Cerebellar cortex (tissue), 1 donor: ENCODE measurements at places on chromosomes 6 and 20.

DNA sequence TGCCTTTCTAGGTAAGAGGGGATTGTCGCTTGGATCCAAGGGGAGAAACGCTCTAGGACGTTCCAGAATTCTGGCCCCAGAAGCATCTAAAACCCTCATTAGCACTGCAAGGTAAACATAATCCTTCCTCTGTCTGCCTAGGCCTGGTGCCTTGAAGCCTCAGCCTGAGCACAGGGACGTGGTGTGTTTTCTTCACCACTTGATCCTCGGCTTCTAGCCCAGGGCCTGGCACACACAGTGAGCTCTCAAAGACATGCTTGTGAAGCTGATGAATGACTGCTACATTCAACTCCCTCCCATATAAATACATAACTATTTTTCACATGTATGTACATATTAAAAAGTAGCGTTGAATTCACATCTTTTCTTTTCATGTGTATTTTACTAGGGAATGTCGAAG, 100.3 kb downstream of the ISM1 start:
- DNase-seq, result no peak

GRCh38 chr20:31415653-31416052, 9.6 kb upstream of the DEFB121 start:
- no peak for DNase-seq

DNA sequence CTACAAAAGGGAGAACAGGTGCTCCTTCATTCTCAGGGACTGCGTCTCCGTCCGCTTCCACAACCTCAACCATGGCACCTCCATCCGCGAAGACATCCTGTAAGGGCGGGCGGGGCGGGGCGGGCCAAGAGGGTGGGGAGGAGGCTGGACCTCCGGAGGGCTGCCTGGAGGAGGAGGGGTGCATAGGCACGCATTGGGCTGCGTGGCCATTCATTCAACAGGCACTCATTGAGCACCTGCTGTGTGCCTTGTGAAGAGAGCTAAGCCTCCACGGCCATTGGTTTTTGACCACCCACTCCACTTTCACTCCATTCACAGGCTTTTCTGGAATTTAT, 435 bp downstream of the ZSWIM3 start:
- no peak for DNase-seq

- no peak for DNase-seq
Observed at GRCh38 chr6:44113414-44113813, 13.8 kb downstream of the MRPL14 start.

- DNase-seq, result no peak
Observed at GRCh38 chr20:41232973-41233926, 84.3 kb downstream of the ZHX3 start.

DNA sequence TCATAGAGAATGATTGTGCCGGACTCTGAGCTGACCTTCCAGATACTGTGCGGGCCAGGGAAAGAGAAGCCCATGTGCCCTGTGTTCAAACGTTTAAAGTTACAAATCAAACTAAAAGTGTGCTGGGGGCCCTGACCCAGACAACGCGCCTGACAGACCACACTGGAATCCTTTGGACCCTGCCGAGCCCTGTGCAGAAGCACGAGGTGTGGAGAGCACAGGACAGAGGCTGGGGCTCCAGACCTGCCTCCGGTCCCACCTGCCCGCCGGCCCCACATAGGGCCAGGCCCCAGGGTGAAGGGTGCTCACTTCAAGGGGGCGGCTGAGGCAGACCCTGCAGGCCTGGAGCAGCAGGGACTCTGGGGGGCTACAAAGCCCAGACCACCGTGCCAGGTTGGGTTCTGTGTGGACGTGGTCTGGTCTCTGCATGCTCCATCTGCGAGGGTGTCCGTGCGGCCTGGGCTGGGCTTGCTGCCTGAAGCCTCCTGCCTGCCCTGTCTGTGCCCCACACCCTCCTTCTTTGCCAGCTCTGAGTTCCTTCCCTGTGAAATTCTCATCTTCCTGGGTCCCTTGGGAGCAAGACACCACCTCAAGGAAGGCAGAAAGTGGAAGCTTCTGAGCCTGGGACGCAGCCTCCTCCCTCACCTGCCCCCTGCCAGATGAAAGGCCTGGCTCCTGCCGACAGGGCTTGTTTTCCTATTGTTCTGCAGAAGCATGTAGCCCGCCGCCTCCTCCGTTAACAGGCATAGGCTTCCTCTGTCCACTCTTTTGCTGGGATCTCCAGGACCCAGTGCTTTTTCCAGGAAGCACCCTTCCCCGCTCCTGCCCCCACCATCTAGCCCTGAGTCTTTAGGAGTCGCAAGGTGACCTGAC, 186.2 kb downstream of the ERMARD start:
- no peak for DNase-seq

- DNase-seq, result no peak
Observed at GRCh38 chr20:881051-881782, 34.9 kb downstream of the ANGPT4 start.

GRCh38 chr6:111663692-111664564, 58.2 kb upstream of the TRAF3IP2 start:
- peak; percentile 74 for DNase-seq

DNA sequence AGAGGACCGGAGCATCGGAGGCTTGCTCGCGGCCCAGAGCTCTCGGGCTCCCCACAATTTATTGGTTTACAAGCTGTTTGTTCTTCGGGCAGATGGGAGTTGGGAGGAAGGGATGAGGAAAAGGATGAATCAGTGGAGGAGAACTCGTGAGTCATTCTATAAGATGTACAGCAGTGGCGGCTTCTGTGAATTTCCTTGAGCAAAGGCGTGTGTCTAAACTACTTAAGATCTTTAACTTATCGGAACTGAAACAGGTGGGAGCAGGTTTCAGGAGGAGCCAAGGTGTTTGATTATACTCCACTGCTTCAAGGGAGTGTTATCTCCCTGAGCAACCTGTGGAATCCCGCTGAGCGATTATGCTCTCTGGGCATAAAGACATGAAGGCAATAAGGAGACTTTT, 50.5 kb upstream of the IBTK start:
- no peak for DNase-seq

DNA sequence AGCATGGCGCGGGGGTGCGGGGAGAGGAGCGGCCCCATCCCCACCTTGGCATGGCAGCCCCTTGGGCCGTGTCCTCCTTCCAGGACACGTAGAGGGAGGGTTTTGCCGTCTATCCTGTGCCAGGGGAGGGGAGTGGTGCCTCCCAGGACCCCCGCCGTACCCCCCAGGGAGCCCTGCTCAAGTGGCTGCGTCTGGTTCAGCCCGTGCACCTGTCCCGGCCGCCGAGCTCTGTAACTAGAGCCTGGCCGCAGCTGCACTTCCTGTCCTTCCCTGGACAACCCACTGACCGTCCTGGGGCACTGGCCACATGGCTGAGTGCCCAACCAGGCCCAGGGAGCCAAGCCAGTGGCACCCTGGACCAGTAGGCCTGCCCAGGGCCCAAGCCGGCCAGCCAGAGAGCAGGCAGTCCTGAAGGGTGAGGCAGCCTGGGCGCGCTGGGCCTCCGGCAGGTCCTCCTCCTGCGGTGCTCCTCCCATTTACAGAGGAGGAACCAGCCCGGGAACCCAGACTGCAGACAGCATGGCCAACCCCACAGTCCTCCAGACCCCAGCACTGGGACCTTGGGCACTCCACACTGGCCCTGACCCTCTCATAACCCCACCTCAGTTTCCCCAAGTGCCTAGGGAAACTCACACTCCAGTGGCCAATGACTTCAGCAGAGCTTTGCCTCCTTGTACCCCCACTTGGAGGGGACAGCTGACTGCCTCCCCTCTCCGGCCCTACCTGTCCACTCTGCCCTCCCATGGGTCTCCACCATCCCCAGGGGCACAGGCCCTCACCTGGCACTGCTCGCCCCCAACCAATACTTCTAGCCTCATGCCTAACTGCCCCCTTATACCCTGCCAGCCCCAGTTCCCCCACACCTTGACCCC, 8.7 kb downstream of the LAMA5 start:
- DNase-seq, result no peak

DNA sequence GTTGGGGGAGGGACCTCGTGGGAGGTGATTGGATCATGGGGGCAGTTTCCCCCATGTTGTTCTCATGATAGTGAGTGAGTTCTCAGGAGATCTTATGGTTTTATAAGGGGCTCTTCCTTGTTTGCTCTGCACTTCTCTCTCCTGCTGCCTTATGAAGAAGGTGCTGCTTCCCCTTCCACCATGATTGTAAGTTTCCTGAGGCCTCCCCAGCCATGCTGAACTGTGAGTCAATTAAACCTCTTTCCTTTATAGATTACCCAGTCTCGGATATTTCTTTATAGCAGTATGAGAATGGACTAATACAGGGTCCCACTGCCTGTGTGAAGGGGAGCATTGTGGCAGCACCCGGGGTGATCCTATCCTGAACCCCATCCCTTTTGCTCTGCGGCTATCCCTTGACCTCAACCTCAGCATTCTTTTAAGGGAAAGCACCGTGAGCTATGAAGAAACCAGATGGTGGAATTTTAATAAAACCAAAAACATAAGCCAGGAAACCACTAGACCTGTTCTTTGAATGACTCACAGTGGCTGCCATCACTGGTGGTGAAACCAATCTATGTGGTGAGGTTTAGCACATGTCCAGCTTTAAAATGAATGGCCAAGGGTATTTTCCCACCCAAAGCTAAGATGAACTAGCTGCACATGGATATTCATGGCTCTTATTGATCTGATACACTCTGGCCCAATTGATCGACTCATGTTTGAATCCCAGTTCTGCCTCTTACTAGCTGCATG, 62.2 kb downstream of the ZDHHC14 start:
- DNase-seq, result no peak

DNA sequence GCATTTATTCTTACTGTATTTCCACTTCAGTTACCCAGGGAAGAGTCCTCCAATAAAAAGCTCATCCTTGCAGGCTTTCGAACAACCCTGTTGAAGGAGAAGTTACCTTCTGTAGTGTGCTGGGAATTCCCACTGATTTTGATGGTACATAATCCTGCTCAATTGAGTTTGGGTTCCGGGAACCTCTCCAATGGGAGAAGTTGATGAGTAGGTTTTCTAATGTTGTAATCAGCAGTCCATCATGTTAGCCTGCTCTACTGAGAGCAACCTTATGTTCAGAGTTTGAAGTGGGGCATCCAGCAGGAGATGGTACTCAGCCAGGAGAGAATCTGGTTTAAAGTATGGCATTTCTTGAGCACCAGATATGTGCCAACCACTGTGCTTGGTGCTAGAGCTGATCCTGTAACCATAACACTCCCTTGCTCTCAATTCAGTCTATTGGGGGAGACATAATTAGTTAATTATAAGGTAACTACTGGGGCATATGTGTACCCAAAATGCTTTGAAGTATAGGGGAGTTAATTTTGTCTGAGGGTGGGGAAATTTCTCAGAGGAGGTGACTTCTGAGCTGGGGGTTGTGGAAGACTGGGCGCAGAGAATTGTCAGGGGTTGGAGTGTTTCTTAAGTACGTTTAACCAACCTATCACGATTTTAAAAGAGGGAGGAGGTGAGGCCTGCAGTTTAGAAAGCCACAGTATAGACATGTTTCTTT, 2.1 kb downstream of the TOP1 start:
- no peak for DNase-seq

DNA sequence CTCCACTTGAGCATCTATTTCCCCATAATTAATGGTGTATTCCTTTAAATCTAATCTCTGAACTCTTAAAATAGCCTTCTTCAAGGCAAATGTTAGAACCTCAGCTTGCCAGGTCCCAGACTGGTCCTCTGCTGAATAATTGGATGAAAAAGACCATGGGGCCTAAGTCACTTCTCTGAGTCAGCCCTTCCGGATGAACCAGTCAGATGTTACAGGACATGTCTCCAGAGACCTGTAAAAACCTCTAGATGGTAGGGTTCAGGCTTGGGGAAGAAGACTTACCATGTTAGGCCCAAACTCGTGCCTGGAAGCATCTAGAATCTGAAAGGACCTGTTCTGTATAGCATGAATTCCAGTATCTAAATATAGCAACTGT, 97.3 kb downstream of the CDKAL1 start:
- DNase-seq, result no peak

- no peak for DNase-seq
Observed at GRCh38 chr6:71420095-71420692, 131.6 kb downstream of the OGFRL1 start.

GRCh38 chr6:44034391-44034861, 92.8 kb downstream of the MRPL14 start:
- no peak for DNase-seq

- peak; percentile 78 for DNase-seq
Observed at GRCh38 chr6:69279805-69280204, 517.0 kb downstream of the LMBRD1 start.

GRCh38 chr6:135323202-135323668, 142.1 kb downstream of the MYB start:
- no peak for DNase-seq

GRCh38 chr6:29887330-29887818, 55.0 kb upstream of the HLA-A start:
- peak; percentile 33 for DNase-seq

GRCh38 chr6:290111-290922, 2.0 kb upstream of the DUSP22 start:
- DNase-seq, result no peak

DNA sequence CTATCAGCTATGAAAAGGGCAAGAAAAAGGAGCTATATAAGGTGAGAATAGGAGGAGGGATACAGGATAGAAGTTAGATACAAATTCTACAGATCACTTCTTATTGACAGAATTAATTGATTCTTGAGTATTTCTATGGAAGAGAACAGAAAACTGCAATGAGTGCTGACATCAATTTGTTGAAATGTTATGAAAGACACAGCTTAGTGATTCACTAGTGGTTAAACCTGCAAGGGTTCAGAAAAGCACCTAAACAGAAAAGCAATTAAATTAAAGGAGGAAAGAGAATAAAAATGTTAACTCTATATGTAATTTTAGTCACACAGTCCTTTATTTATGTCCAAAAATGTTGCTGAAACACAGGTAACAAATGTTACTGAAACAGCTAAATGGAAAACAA, 254.4 kb upstream of the RUNX2 start:
- DNase-seq, result no peak

- no peak for DNase-seq
Observed at GRCh38 chr6:168537540-168537884, 96.5 kb downstream of the SMOC2 start.

- no peak for DNase-seq
Observed at GRCh38 chr20:55014766-55015165, 539.4 kb downstream of the DOK5 start.

- no peak for DNase-seq
Observed at GRCh38 chr20:56964901-56965300, 301.5 kb downstream of the BMP7 start.

DNA sequence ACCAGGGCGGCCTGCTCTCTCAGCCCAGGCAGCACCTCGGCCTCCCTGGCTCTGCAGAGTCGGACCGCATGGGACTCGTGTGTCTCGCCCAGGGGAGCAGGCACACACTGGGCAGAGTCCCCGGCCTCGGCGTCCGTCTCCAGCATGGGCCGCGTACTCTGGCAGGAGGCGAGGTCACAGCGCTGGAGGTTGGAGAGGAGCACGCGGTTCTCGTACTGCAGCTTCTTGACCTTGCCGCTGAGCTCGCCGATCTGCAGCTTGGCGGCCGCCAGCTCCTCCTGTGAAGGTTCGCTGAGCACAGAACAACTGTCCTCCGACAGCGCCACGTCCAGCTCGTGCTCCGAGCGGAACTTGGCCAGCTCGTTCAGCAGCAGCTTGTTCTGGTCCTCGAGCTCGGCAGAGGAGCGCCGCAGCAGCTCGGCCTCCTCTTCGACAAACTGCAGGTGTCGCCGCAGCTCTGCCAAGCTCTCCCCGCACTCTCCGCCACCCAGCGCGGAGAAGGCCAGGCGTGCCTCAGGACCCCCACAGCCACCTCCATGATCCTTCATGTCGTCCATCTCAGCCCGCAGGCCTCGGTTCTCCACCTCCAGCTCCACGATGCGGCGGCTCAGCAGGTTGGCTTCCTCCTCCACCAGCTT, 42.0 kb upstream of the DSN1 start:
- DNase-seq, result no peak
